ENCODE measurements at places on chromosomes 16 and 17. TPM values are rescaled to one million over a fixed set of nuclear protein-coding genes. Genes with fewer than 3 reads are reported as not detected.

- peak overlapping the region; percentile 45 for H3K4me3 ChIP-seq
- H3K27me3 ChIP-seq: no peaks in the 10 kb centered on the region
- no peak for DNase-seq
- H3K4me1 ChIP-seq: peaks cover 12% of the 10 kb centered on the region
These were observed 230.8 kb downstream of the TANC2 start for GRCh38 chr17:63196772-63197335.

DNA sequence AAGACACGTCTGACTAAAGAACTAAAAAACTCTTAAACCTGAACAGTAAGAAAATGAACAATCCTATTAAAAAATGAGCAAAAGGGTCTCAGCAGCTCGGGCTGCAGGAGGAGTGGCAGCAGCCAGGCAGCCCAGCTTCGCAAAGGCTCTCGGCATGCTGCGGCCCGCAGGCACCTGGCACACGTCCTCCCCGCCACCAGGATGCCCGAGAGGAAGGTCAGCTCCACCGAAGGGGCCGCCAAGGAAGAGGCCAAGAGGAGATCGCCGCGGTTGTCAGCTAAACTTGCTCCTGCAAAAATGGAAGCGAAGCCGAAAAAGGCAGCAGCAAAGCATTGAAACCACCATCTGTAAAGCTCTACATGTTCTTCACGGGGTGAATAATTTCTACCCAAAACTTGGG, 173.5 kb downstream of the BCAS3 start:
- no peak for DNase-seq
- no peaks in the 10 kb centered on the region for H3K36me3 ChIP-seq
- H3K4me3 ChIP-seq: no peak overlapping the region
- H3K27ac ChIP-seq: no peak overlapping the region

- H3K27ac ChIP-seq: no peak overlapping the region
- DNase-seq: no peak
- peaks cover 21% of the 10 kb centered on the region for H3K36me3 ChIP-seq
- H3K27me3 ChIP-seq: no peaks in the 10 kb centered on the region
- H3K4me1 ChIP-seq: peaks cover 16% of the 10 kb centered on the region
These were observed 27.3 kb upstream of the ITGA2B start for GRCh38 chr17:44416558-44417289.

- H3K4me1 ChIP-seq: no peaks in the 10 kb centered on the region
- DNase-seq: no peak
- no peaks in the 10 kb centered on the region for H3K36me3 ChIP-seq
- H3K4me3 ChIP-seq: no peak overlapping the region
These were observed 577.0 kb downstream of the CDH11 start for GRCh38 chr16:64544859-64545258.

- no peak overlapping the region for H3K4me3 ChIP-seq
- H3K27me3 ChIP-seq: no peaks in the 10 kb centered on the region
- H3K36me3 ChIP-seq: peaks cover 30% of the 10 kb centered on the region
These were observed 1.4 kb downstream of the SAP30BP start for GRCh38 chr17:75668489-75668888.

DNA sequence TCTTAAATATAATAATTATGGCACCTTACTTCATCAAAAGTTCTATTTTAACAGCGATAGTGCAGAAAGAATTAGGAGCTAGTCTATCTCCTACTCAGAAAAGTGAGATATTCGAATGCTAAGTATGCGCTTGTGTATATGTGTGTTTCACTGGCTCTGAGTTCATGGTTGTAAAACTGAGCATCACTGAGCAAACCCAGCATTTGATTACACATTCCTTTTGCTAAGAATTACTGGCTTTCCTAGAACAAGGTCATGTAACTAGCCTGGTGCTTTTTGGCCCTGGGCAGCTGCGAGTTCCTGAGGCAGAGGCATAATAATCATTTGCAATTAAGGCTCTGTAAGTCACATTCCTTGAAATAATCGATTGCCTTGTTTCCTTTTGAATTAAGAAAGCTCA, 157.2 kb downstream of the SNX29 start:
- H3K36me3 ChIP-seq: peaks cover 14% of the 10 kb centered on the region
- no peak overlapping the region for H3K27ac ChIP-seq
- no peak for DNase-seq
- H3K4me1 ChIP-seq: no peaks in the 10 kb centered on the region
- H3K4me3 ChIP-seq: no peak overlapping the region

- H3K4me3 ChIP-seq: no peak overlapping the region
- H3K36me3 ChIP-seq: no peaks in the 10 kb centered on the region
- no peak for DNase-seq
- no peaks in the 10 kb centered on the region for H3K4me1 ChIP-seq
These were observed 21.4 kb upstream of the JPH3 start for GRCh38 chr16:87580855-87581261.

DNA sequence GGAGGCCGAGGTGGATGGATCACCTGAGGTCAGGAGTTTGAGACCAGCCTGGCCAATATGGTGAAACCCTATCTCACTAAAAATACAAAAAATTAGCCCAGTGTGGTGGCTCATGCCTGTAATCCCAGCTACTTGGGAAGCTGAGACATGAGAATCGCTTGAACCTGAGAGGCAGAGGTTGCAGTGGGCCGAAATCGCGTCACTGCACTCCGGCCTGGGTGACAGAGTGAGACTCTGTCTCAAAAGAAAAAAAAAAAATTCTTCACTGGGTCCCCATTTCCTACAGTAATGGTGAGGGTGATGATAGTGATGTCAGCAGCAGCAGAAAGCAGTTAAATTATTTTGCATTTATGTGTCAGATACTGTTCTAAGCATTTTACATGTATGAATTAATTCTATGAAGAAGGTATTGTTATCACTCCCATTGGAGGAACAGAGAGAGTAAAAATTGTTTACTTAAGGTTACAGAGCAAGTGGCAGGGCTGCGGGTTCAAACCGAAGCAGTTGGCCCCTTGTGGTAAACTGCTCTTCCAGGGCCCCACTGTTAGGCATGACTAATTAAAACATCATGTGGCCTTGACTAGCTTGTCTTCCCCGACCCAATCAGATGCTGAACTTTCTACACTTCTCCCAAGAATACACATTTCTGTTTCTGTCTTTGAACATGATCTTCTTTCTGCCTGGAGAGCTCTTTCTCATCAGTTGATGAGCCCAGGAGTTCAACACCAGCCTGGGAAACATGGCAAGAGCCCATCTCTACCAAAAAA, 45.8 kb downstream of the STAT3 start:
- H3K36me3 ChIP-seq: peaks cover 52% of the 10 kb centered on the region
- H3K4me3 ChIP-seq: peak overlapping the region; percentile 56
- peak overlapping the region; percentile 96 for H3K27ac ChIP-seq
- peak; percentile 85 for DNase-seq

GRCh38 chr16:25841761-25842160, 150.0 kb downstream of the HS3ST4 start:
- no peak overlapping the region for H3K27ac ChIP-seq
- DNase-seq: no peak
- H3K4me1 ChIP-seq: peaks cover 2% of the 10 kb centered on the region
- peaks cover 2% of the 10 kb centered on the region for H3K27me3 ChIP-seq
- H3K36me3 ChIP-seq: no peaks in the 10 kb centered on the region

DNA sequence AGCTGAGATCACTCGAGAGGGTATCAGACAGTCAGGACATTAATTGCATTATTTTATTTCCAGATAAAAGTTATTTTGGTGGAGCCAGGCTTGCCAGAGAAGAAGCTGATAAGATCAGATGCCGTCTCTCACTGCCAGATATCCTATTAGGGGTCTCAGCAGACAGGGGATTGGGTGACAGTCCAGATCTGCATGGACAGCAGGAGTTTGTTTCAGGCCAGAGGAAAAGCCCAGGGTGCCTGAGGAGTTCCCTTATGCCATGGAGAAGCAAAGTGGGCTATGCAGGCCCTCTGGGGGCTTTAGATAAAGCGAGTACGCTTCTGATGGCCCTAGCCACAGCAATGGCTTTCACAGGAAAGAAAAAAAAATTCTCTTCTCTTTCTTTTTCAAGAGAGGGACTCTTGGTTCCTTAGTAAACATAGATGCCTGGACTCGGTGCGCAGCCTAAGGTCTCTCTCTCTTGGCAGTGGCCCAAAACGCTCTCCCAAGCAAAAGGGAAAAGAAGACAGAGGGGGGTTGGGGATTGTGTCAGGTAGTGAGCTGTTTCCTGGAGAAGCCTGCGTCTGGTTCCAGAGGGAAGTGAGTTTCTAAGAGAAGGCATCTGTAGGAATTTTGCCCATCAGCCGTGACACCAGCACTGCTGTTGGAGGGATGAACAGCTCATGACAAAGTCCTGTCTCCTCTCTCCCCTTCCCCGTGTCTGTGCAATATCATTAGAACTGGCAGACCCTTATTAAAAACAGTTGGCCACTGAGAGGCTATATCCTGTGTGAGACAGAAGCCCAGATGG, 166.3 kb upstream of the FOXF1 start:
- H3K27ac ChIP-seq: no peak overlapping the region
- H3K27me3 ChIP-seq: peaks cover 24% of the 10 kb centered on the region
- no peaks in the 10 kb centered on the region for H3K4me1 ChIP-seq
- no peak for DNase-seq
- no peaks in the 10 kb centered on the region for H3K36me3 ChIP-seq
- no peak overlapping the region for H3K4me3 ChIP-seq

- H3K4me1 ChIP-seq: peaks cover 1% of the 10 kb centered on the region
- no peak overlapping the region for H3K27ac ChIP-seq
- no peaks in the 10 kb centered on the region for H3K36me3 ChIP-seq
These were observed 104.0 kb upstream of the CDH5 start for GRCh38 chr16:66262253-66263167.

DNA sequence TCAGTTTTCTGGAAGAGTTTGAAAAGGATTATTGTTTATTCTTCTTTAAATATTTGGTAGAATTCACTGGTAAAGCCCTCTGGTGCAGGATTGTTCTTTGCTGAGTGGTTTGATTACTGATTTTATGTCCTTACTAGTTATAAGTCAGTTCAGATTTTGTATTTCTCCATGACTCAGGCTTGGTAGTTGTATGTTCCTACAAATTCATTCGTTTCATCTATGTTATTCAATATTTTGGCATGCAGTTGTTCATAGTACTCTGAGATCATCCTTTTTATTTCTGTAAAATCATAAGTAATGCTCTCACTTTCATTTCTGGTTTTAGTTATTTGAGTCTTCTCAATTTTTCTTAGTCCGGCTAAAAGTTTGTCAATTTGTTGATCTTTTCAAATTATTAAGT, 58.1 kb upstream of the CRYM start:
- DNase-seq: no peak
- no peak overlapping the region for H3K27ac ChIP-seq
- no peak overlapping the region for H3K4me3 ChIP-seq
- peaks cover 67% of the 10 kb centered on the region for H3K27me3 ChIP-seq
- peaks cover 6% of the 10 kb centered on the region for H3K4me1 ChIP-seq
- H3K36me3 ChIP-seq: no peaks in the 10 kb centered on the region

- DNase-seq: peak; percentile 62
- peaks cover 70% of the 10 kb centered on the region for H3K4me1 ChIP-seq
- peaks cover 39% of the 10 kb centered on the region for H3K36me3 ChIP-seq
- H3K4me3 ChIP-seq: peak overlapping the region; percentile 90
- H3K27me3 ChIP-seq: no peaks in the 10 kb centered on the region
These were observed 1.3 kb downstream of the CIITA start for GRCh38 chr16:10878328-10878643.

- no peaks in the 10 kb centered on the region for H3K27me3 ChIP-seq
- H3K4me3 ChIP-seq: peak overlapping the region; percentile 88
- no peak for DNase-seq
- H3K4me1 ChIP-seq: peaks cover 40% of the 10 kb centered on the region
- H3K36me3 ChIP-seq: peaks cover 30% of the 10 kb centered on the region
- peak overlapping the region; percentile 98 for H3K27ac ChIP-seq
These were observed 2.0 kb downstream of the APRT start for GRCh38 chr16:88809676-88810165.

DNA sequence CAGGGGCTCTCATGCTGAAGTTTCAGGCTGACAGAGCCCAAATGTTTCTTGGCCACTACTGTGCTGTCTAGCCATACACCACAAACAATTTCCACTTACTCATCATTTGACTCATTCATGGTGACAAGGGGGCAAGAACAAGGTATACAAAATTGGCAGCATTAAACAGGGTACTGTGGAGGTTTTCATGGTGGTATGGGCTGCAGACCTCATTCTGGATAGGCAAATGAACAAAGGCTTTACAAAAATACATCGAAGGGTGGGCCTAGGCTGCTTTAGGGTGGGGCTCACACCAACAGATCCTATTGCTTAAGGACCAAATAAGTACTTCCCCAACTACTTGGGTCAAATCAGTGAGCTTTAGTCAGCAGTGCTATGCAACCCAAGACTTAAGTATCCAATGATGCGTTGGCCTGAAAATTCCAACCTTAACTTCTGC, 53.0 kb downstream of the N4BP1 start:
- H3K27me3 ChIP-seq: no peaks in the 10 kb centered on the region
- H3K36me3 ChIP-seq: peaks cover 63% of the 10 kb centered on the region
- peak; percentile 63 for DNase-seq
- no peak overlapping the region for H3K4me3 ChIP-seq
- peak overlapping the region; percentile 82 for H3K27ac ChIP-seq

DNA sequence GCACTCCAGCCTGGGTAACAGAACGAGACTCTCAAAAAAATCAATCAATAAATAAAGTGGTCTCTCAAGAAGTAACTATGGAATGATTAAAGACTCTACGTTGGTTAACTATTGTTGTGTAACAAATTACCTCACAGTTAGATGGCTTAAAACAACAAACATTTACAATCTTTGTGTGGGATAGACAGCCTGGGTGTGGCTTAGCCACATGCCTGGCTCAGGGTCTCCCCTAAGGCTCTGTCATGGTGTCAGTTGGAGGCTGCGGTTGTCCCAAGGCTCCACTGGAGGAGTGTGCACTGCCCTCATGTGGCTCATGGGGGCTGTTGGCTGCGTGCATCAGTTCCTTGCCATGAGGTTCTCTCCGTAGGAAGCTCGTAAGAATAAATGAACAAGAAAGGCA, 294.5 kb downstream of the SNX29 start:
- H3K4me3 ChIP-seq: no peak overlapping the region
- H3K4me1 ChIP-seq: no peaks in the 10 kb centered on the region
- no peaks in the 10 kb centered on the region for H3K36me3 ChIP-seq

The NT5M gene
- total RNA-seq: 12.5 TPM

The RCVRN gene
- not detected for total RNA-seq

The TLCD3B gene
- 1.6 TPM for total RNA-seq

The LITAFD gene
- total RNA-seq: not detected

The RGS9 gene
- 4.7 TPM for total RNA-seq

The NEUROD2 gene
- not detected for total RNA-seq

The CD300A gene
- total RNA-seq: 2.0 TPM
